ENCODE measurements at places on chromosomes 5 and 9. TPM values are rescaled to one million over a fixed set of nuclear protein-coding genes. Genes with fewer than 3 reads are reported as not detected.

DNA sequence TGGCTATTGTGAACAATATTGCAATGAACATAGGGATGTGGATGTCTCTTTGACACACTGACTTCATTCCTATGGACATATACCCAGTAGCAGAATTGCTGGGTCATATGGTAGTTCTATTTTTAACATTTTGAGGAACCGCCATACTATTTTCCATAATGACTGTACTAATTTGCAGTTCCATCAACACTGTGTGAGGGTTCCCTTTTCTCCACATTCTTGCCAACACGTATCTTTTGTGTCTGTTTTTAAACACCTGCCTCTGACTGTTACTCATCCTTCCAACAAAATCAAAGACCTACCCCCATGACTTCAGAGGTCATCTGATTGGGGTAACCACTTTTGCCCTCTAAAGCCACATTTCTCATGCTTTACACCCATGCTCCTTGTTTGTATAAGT, 133.5 kb downstream of the MED27 start:
- no peak for DNase-seq

DNA sequence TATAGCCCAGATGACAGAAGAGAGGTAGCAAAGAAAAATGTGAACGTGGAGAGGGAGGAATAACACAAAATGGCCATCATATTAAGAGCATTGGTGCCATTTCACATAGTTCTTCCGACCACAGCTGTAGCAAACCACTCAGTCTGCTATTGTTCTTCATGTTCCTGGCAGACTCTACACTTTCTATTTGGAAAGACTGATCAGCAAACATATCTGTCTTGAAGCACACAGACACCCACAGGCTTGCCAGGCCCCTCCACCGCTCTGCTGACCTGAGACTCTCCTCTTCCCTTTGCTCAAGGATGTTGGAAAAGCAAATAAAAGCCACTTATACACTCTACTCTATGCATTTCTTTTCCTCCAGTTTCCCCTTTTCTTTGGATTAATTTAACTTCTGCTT, 298.0 kb downstream of the FBXL7 start:
- no peak for DNase-seq

DNA sequence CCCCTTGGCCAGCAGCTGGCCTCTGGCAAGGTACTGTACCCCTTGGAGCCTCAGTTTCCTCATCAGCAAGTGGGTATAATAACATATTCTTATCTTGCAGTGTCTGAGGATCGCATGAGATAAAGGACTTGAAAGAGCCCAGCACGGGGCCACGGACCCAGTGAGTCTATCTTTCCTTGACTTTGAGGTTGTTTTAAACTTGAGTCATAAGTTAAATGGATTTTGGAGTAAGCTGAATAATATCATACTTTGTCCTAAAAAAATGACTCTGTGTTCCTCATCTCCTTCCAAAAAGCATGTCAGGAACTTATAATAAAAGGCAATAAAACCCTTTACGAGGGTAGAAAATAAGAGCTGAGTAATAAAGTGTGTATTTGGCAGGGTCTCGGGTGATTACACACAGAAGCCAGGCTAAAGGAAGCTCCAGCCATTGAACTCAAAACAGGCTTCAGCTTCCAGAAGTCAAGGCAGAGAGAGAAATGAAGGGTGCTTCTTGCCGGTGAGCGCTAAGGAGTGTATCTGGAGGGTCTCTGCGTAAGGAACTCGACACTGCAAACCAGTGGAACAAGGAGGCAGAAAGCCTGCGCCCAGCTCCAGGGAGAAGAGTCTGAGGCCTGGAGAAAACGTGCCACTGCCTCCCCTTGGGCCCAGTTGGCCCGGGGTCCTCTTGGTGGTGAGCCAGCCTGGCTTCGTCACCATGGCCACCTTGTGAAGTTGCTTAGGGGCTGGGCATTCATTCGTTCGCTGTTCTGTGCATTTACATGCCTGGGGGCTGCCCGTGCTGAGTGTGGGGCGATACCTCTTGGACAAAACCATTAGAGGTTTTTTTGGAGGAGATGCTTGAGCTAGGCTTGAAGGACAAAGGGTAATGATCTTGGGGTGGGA, 72.4 kb upstream of the PHYKPL start:
- DNase-seq, result no peak

- DNase-seq, result no peak
Observed at GRCh38 chr5:68178579-68178978, 37.0 kb upstream of the PIK3R1 start.

DNA sequence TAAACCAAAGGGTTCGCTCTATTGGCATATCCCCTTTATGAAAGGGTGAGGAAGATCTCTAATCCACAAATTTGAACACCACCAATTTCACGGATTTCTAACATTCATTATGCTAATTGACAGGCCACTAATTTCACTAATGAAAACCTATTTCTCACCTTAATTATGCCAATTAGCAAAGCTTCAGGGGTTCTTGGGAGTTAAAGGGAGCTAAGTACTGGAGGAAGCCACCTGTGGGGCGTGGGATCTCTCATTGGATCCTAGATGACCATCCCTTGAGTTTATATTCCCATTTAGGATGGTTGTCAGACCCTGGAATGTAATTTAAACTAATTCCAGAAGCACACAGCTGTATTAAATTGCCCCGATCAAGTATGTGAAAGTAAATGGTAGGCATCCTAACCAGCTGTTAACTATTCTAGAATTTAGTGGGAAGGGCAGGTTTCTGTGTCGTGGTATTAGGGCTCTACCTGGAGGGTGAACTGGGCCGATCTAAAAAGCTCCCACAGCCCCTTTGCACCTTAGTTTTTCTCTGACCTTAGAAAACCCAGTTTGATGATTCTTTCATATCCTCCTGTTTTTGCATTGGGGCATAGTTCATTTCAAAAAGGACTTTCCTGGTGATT, 77.1 kb downstream of the C9orf152 start:
- DNase-seq, result no peak

- no peak for DNase-seq
Observed at GRCh38 chr9:95545831-95546567, 29.2 kb upstream of the PTCH1 start.

GRCh38 chr5:107696498-107696897, 25.8 kb upstream of the EFNA5 start:
- no peak for DNase-seq

GRCh38 chr9:13480693-13481092, 201.2 kb upstream of the MPDZ start:
- DNase-seq, result no peak

GRCh38 chr5:128674837-128675446, 136.9 kb upstream of the FBN2 start:
- DNase-seq, result no peak

DNA sequence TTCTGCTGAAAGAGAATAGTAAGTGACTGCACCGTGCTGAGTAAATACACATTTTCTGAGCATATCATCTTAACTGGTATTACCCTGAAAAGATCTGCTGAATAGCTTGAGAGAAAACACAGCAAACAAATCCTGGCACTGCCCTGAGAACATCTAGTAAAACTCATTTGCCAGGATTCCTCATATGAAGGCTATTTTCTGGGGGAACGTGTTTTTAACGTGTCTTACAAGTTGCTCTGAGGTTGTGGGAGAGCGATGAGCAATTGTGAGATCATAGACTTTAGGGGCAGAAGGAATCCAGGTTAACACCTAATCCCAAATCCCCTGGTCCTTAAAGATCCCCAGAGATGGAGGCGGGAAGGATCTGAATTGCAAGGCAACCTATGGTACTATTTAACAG, 331.9 kb upstream of the RFX3 start:
- no peak for DNase-seq

DNA sequence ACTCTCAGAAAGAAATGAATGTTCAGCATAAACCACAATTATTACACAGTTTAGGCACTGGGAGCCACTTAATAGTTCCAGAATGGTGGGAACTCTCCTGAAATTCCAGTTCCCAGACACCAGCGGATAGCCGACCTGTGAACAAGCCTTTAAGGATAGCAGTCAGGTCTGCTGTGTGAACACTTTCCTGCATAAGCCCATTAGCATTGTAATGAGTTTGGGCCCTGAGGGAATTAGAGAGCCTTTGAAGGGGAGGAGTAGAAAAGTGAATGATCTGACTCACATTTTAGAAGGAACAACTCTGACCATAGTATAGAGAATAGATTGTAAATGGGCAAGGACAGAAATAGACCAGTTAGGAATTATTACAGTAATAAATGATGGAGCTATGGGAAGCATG, 189.1 kb downstream of the ADGRV1 start:
- no peak for DNase-seq

DNA sequence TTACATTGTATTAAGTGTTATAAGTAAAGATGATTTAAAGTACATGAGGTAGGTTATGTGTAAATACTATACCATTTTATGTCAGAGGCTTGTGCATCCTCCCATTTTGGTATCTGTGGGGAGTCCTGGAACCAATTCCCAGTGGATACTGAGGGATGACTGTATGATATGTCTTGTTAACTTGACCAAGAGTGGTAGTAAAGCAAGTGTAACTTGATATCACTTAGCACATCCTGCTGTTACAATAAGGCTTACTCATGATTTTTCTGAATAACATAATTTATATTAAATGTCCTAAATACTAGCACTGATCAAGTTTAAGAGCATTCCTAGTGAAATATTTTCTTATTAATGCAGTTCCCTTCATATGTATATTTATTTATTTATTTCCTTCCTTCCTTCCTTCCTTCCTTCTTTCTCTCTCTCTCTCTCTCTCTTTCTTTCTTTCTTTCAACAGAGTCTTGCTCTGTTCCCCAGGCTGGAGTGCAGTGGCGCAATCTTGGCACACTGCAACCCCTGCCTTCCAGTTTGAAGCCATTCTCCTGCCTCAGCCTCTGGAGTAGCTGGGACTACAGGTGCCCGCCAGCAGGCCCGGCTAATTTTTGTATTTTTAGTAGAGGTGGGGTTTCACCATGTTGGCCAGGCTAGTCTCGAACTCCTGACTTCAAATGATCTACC, 7.5 kb downstream of the NDFIP1 start:
- DNase-seq, result no peak

DNA sequence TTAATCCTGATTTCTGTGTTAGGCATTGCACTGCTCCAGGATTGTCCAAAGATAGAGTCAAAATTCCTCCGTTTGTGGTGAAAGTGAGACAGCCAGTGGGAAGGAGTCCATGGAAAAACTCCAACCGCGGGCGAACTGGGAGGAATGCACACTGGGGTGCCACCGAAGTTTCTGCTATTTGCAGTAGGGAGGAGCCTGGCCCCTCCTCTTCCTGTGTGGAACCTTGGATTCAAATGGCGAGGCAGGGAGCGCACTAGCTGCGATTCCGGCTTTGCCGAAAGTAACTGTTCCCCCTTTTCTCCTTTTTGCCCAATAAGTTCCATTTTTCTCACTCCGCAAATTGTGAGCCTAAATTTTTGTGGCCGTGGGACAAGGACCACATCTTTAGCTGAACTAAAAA, 9.3 kb downstream of the BAAT start:
- DNase-seq, result no peak

DNA sequence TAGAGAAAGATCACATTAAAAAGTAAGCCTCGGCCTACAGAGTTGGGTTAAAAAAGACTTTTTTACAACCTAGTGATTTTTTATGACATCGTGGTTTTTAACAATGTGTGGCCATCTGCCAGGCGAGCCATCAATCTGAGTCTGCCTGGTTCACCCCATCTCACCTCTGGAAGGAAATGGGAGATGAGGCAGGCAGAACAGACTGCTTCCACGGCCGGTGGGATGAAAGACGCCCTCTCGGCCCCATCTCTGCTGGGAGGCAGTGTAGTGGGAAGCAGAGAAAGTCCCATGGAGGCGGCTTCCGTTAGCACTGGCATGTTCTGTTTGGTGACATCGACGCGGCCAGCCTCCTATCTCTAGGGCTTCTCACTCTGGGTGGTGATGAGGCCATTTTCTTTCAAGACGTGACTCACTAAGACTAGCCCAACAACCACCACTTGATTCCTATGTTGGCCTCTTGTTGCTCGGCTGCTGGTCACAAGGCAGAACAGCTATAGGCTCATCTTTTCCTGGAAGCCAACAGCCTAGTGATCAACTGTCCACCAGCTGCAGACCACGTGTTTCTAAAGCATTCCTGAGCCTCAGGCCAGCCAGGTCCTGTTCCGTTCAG, 132.4 kb upstream of the OTULINL start:
- DNase-seq, result no peak

DNA sequence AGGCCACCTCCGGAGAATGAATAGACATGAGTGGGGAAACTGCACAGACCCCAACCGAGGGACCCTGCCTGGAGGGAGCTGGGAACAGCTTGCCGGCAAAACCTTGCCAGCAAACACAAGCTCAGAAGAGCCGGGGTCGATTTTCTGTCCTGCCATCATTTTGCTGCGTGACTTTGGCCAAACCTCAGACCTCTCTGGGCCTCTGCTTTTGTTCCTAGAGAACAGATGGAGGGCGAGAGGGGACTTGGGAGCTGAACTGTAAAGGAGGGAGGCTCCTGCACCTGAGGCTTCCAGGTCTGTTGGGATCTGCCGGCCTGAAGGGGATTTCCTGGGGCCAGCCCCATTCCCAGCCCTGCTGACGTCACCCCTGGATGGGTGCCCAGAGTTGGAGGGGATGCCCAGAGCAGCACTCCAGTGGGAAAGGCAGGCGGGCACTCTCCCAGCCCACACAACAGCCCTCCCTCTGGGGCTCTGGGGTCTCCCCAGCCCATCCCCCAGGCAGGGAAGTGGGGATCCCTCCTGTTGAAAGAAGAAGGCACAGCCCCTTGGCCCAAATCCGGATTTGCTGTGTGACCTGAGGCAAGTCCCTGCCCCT, 40.4 kb upstream of the SYNPO start:
- DNase-seq, result no peak

DNA sequence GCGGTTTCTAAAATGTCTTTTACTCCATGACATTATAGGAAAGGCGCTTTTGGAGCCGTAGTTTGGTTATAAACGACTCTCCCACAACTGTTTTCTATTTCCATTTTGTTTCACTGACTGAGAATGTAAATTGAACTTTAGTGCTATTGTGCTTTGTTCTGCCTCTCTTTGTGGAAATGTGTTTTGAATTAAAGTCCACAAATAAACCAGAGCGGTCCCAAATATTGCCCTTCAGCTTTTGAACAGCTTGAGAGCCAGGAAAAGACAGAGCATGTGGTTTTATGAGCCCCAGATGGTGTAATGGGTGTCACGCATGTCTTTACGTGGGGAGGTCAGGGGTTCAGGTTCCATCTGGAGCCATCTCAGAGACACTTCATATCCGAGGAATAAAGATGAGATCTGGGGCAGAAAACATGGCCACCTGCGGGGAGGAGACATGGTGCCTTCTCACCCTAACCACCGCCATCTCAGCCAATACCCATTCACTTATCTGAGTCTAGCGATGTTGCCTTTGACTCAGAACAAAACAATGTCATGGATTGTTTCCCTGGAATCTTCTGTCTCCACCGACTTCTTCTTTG, 42.5 kb upstream of the ROR2 start:
- DNase-seq, result no peak

Gene TMEM161B
- total RNA-seq, result 5.8 TPM

Gene COL23A1
- 1.5 TPM for total RNA-seq

Gene GRM6
- not detected for total RNA-seq

Gene IFNA21
- total RNA-seq, result not detected

Gene FCHSD1
- total RNA-seq, result 9.9 TPM

Gene NR5A1
- total RNA-seq, result not detected

Gene CTXN3
- total RNA-seq, result not detected
